ENCODE measurements at places on chromosomes 6 and 20.

DNA sequence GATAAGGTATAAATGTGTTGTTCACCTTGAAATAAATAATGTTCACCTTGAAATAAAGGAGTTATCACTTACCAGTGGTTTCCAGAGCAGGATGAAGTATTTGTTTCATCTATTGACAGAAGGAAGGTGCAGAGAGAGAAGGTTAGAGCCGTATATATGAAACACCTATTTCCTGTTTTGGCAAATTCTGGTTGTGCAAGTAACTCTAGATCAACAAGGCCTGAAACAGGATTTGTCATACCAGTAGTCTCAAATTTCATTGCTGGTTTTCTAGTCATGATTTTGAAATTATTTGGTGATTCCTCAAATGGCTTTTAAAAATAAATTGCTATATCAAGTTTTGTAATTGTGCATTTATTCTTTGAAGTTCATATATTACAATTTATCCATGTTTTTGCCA is at the start of gene CRISP3:
CRISP3 (minus strand) TSS at position 130 of the 400 bp plus-strand sequence; CDS start at position 109, 21 bp downstream.
- no peak within 1 kb of the TSS for H3K27ac ChIP-seq
- H3K4me1 ChIP-seq = no peaks in the 10 kb centered on the region
- H3K27me3 ChIP-seq = no peaks in the 10 kb centered on the region
- no peak for DNase-seq
- H3K36me3 ChIP-seq = no peaks in the 10 kb centered on the region

DNA sequence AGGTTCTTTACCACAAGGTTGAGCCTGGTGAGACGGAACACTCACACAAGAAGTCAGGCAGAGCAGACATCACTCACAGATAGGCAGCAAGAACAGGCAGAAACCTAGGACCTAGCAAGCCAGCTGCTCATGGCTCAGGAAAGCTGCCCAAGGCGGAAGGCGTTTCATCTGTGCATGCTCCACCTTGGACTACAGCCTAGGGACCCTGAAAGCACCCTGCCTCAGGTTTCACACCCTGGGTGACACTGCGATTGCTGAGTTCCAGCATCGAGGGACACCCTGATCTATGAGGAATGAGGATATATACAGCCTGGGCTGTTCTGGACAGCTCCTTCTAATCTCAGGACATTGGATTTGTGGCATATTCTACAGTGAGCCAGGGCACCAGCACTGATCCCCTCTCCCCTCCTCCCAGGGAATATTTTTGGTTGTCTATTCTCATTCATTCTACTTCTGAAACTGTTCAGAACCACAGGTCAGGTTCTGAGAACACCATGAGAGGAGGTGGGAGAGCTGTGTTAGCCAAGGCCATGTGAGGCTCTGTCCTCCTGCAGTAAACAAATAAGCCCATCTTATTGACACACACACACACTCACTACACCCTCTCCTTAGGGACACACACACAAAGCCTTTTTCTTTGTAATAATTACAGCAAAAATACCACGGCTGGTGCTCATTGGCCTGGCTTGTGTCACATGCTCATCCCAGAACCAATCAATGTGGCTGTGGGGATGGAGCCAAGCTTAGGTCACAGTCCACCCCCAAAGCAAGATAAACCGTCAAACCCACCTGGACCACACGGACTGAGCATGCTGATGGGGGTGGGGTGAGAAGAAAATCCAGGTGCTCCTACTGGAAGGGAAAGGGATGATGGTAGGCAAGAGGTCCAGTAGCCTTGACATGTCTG is 26.3 kb upstream of the PMEPA1 start:
- H3K36me3 ChIP-seq = no peaks in the 10 kb centered on the region
- H3K27me3 ChIP-seq = no peaks in the 10 kb centered on the region
- no peaks in the 10 kb centered on the region for H3K4me1 ChIP-seq
- DNase-seq = no peak
- no peak overlapping the region for H3K4me3 ChIP-seq

DNA sequence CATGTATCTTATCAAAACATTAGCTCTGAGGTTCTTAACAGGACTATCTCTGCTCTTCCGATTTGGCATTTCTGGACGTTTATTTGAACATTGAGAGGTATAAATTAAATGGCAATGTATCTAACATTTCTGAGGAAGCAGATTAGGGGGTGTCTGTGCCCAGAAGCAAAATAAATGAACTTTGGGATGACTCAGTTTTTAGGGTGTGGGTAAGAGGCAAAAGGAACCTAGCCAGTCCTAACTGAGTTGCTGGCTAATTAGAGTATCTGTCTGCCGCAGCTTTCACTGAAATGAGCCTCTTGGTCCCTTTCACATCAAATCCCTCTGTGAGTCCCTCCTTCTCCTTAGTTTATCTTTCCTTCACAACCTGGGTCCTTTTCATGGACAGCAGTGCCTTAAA is 1.1 kb downstream of the RNF144B start:
- H3K4me1 ChIP-seq = peaks cover 44% of the 10 kb centered on the region
- DNase-seq = no peak
- H3K27ac ChIP-seq = peak overlapping the region; percentile 84
- no peaks in the 10 kb centered on the region for H3K27me3 ChIP-seq

DNA sequence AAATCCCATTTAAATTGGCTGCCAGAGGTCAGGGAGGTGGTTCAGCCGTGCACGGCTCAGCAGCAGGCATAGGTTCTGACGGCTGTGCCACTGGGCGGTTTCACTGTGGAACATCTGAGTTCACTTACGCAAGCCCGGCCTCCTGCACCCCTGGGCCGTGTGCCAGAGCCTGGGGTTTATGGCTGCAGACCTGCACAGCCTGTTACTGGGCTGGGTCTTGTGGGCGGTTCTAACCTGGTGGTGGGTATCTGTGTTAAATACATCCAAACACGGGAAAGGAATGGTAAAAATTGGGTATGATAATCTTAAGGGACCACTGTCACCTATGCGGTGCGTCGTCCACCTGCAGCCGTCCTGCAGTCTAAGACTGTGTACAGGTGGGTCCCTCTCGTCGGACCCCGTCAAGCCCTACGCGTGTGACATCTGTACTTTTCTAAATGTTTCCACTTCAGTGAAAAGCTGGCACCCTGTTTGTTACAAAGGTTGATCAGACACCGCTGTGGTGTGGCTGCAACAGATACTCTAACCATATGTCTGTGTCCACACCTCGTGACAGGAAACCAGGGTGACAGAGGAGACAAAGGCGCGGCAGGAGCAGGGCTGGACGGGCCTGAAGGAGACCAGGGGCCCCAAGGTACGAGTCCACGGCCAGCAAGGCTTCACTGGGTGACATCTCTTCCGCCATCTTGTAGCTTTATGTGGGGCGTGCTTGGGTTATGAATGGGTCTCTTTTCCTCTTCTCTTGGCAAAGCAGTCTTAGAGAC is 21.5 kb downstream of the COL9A3 start:
- peak; percentile 48 for DNase-seq
- H3K27ac ChIP-seq = no peak overlapping the region
- H3K27me3 ChIP-seq = no peaks in the 10 kb centered on the region
- no peak overlapping the region for H3K4me3 ChIP-seq

- H3K27ac ChIP-seq = no peak overlapping the region
- DNase-seq = peak; percentile 22
- no peaks in the 10 kb centered on the region for H3K36me3 ChIP-seq
- H3K4me1 ChIP-seq = no peaks in the 10 kb centered on the region
- H3K27me3 ChIP-seq = no peaks in the 10 kb centered on the region
Observed at GRCh38 chr6:52839124-52840055, 1.2 kb downstream of the GSTA5 start.

- H3K36me3 ChIP-seq = no peaks in the 10 kb centered on the region
- H3K27me3 ChIP-seq = no peaks in the 10 kb centered on the region
- no peaks in the 10 kb centered on the region for H3K4me1 ChIP-seq
- DNase-seq = no peak
Observed at GRCh38 chr6:163904186-163904585, 489.7 kb downstream of the QKI start.

DNA sequence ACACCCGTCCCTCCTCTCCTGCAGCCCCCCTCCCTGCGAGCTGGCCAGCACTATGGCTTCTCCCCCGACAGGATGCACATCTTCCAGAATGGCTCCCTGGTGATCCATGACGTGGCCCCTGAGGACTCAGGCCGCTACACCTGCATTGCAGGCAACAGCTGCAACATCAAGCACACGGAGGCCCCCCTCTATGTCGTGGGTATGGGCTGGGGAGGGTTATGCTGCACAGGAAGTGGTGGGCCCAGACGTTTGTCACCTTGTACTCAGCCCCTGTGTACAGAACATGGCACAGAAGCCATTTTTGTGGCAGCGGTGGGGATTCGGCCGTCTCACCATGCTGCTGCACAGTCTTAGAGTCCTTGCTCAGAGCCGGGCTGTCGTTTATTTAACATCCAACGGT is 29.0 kb upstream of the SRF start:
- no peak for DNase-seq
- H3K4me3 ChIP-seq = no peak overlapping the region
- no peaks in the 10 kb centered on the region for H3K36me3 ChIP-seq
- H3K27me3 ChIP-seq = no peaks in the 10 kb centered on the region

DNA sequence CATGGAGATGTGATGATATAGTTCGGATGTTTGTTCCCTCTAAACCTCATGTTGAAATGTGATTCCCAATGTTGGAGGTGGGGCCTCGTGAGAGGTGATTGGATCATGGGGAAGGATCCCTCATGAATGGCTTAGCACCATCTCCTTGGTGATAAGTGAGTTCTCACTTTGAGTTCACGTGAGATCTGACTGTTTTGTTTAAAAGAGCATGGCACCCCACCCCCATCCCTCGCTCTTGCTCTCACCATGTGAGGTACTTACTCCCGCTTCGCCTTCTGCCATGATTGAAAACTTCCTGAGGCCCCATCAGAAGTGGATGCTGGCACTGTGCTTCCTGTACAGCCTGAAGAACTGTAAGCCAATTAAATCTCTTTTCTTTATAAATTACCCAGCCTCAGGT is 10.9 kb downstream of the SLC32A1 start:
- H3K4me1 ChIP-seq = peaks cover 8% of the 10 kb centered on the region
- peaks cover 23% of the 10 kb centered on the region for H3K27me3 ChIP-seq

DNA sequence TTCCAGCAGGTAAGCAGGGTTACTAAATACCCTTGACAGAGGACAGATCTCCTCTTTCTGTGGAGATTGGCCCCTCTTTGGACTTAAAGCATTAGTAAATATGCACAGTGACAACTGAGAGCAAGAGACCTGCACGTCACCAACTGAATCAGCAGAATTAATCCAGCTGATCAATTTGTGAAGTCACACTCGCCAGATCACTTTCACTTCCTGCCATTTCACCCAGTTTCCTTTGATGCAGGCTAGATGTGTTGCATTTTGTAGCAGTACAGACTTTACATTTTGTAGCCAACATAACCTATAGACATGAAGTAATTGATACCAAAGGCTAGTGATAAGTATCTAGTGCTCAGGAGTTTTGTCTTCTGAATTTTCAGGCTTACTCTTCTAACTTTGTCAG is 11.9 kb downstream of the SYNE1 start:
- H3K36me3 ChIP-seq = no peaks in the 10 kb centered on the region
- no peak overlapping the region for H3K27ac ChIP-seq
- H3K4me3 ChIP-seq = no peak overlapping the region
- no peaks in the 10 kb centered on the region for H3K27me3 ChIP-seq
- DNase-seq = no peak

- no peak overlapping the region for H3K4me3 ChIP-seq
- DNase-seq = no peak
- H3K27me3 ChIP-seq = no peaks in the 10 kb centered on the region
Observed at GRCh38 chr6:89487864-89488263, 54.9 kb downstream of the ANKRD6 start.

GRCh38 chr6:56992703-56993102 is 37.8 kb downstream of the BEND6 start:
- H3K4me3 ChIP-seq = no peak overlapping the region
- no peak overlapping the region for H3K27ac ChIP-seq
- no peak for DNase-seq
- no peaks in the 10 kb centered on the region for H3K36me3 ChIP-seq
- no peaks in the 10 kb centered on the region for H3K27me3 ChIP-seq

- no peak overlapping the region for H3K27ac ChIP-seq
- H3K4me1 ChIP-seq = no peaks in the 10 kb centered on the region
Observed at GRCh38 chr20:3262566-3262965, 23.6 kb upstream of the SLC4A11 start.

DNA sequence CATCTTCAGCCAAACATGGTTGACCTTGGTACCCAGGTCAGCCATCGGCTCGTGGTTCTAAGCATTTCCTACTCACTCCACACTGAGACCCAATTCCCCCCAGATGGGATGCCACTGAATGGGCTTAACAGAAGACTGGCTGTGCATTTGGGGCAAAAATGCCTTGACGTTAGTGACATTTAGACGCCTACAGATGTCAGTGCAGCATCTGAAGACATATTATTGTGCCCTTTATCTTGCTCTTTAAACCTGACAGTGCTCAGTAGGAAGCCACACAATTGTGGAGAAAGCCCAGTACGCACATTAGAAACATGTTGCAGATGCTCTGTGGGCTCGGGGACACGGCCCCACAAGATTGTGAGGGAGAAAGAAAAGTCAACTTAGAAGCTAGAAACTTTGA is 414.7 kb downstream of the PTPRT start:
- H3K4me3 ChIP-seq = no peak overlapping the region
- DNase-seq = no peak
- H3K36me3 ChIP-seq = no peaks in the 10 kb centered on the region
- no peaks in the 10 kb centered on the region for H3K4me1 ChIP-seq
- no peak overlapping the region for H3K27ac ChIP-seq
- H3K27me3 ChIP-seq = no peaks in the 10 kb centered on the region

- H3K27ac ChIP-seq = no peak overlapping the region
- no peak for DNase-seq
- no peak overlapping the region for H3K4me3 ChIP-seq
- no peaks in the 10 kb centered on the region for H3K27me3 ChIP-seq
Observed at GRCh38 chr6:82251942-82252341, 4.4 kb upstream of the IBTK start.

DNA sequence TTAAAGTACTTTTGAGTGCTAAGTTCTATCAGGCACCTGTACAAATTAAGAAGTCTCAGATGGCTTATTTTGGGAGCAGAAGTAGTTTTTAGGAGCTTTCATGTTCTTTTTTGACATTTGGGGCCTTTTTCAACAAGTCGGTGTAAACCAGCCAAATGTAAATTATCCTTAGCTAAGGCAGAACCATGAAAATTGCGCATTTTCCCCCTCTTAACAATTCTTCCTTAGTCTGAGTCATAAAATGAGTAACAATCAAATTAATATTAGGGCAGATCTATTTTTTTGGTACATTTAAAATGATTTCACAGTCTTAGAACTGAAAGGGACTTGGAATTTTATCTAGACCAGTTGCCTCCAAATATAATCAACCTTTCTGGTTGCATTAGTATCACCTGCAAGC is 87.2 kb downstream of the ANKS1A start:
- H3K27ac ChIP-seq = no peak overlapping the region
- no peaks in the 10 kb centered on the region for H3K4me1 ChIP-seq
- H3K27me3 ChIP-seq = no peaks in the 10 kb centered on the region
- H3K36me3 ChIP-seq = no peaks in the 10 kb centered on the region
- H3K4me3 ChIP-seq = no peak overlapping the region

- H3K4me1 ChIP-seq = no peaks in the 10 kb centered on the region
- peaks cover 8% of the 10 kb centered on the region for H3K36me3 ChIP-seq
- H3K27ac ChIP-seq = no peak overlapping the region
- no peaks in the 10 kb centered on the region for H3K27me3 ChIP-seq
- H3K4me3 ChIP-seq = no peak overlapping the region
Observed at GRCh38 chr6:26003102-26003694, 40.6 kb downstream of the TRIM38 start.

DNA sequence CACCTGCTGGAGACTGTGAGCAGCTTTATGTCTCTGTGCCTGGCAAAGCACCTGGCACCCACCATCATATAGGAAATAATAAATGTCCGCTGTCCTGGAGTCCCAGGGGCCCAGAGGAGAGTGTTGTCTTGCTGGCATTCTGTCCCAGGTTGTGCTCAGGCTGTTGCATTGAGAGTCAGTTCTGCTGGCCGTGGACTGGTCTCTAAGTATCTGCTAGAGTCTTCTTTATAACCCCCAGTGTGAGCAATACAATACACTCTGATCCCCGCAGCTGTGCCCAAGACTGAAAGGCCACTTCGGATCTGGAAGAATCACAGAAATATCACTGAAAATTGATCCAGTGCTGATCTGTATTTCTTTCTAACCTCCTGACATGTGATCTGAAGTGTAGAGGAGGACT is 38.3 kb upstream of the HINT3 start:
- peaks cover 11% of the 10 kb centered on the region for H3K4me1 ChIP-seq
- peaks cover 12% of the 10 kb centered on the region for H3K36me3 ChIP-seq
- H3K27me3 ChIP-seq = no peaks in the 10 kb centered on the region

All from thyroid gland (tissue), 4 donors.